Glomerular endothelial cell (primary cell): ENCODE measurements at places on chromosomes 16 and 17.

GRCh38 chr17:10166176-10166935 lies 32.0 kb downstream of the GAS7 start:
- DNase-seq = no peak

GRCh38 chr16:31390504-31391041 lies 2.6 kb upstream of the ITGAD start:
- no peak for DNase-seq

GRCh38 chr17:27244491-27245223 lies 49.3 kb upstream of the WSB1 start:
- no peak for DNase-seq

DNA sequence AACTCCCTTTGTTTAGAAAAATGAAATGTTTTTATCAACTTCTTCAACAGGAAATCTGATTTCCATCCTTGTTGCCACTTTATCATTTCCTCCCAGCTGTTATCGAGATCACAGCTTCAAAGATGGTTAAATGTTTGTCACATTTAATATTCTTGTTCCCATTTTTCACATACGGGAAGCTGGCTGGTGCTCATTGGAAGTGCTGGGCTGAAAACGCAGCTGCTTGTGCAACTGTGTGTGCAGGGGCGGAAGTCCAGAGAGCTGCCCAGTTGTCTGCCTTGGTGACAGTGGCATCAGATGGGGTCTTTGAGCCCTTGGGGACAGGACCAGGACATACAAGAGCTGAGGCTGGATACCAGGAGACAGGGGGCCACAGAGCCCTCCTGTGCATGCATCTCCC lies 549.2 kb upstream of the CDH11 start:
- no peak for DNase-seq

DNA sequence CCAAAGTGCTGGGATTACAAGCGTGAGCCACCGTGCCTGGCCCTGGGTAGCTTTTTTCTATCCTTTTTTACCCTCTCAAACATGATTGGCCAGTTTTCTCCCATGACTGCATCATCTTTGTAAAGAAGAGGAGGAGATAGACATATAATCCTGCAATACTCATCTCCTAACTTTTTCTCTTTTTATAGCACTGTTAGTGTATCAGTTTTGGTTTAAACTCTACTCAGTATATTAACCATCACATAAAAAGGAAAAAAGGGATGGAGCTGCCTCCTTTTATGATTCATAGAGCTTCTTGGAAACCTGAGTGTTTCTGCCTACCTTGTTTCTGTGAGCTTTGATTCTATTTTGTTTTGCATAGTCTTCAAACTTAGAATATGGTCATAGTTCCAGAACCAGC lies 12.0 kb upstream of the TMEM106A start:
- no peak for DNase-seq

GRCh38 chr17:5745111-5745813 lies 161.0 kb upstream of the NLRP1 start:
- DNase-seq = no peak

DNA sequence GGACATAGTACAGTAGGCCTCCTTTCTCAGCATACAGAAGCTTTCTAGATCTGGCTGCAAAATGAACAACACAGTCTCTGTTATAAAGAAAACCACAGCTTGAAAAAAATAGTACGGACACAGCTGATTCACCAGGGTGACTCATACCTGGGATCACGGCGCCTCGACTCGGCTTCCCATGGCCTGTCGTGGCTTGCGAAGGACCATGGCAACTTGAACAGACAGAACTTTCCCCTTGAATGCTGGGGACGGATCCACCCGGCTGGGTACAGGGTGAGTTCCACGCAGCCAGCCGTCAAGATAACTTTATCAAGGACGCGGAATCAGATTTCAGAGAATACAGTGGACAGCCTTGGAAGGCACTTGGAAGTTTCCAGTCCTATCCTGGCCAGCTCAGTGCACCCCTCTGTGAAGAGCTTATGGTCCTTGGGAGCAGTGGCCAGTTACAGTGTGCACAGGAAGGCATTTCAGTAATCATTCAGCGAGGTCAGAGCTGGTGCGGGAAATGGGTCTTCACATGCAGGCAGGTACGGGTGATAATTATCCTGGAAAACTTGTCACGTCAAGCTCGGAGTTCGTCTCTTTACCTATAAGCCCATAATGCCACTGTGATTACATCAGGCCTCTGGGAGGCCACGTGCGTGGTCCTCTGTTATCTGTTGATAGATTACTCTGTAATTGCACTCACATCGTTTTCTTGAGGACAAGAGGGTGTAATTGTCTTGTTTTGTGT lies 57.9 kb upstream of the MAF start:
- DNase-seq = no peak

DNA sequence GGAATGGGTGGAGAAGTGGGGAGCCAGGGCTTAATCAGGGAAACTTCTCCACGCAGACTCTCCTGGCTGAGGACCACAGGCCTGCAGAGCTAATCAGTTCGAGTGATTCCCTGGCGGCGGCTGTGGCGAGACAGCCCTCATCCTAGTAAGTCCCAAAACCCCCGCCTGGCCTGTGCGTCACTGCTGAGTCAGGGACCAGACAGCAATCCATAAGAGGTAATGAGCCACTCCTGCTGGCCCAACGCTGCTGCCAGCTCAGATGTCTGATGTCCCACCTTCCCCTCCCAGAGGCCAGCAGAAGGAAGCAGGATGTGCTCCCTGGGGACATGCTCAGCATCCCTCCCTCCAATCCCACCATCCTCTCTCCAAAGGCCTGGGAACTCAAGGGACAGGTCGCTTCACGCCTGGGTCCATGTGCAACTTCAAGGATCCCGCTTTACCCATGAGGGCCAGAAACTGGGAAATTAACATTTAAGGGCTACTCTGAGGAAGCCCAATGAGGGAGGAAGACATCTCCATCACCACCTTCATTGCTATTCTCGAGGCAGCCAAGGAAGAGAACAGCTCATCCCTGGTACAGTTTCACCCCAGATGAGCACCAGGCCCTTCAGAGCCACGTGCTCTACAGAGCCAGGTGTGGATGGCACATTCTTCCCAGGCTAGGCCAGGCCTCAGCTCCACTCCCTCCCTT lies 7.9 kb downstream of the ACLY start:
- DNase-seq = no peak

DNA sequence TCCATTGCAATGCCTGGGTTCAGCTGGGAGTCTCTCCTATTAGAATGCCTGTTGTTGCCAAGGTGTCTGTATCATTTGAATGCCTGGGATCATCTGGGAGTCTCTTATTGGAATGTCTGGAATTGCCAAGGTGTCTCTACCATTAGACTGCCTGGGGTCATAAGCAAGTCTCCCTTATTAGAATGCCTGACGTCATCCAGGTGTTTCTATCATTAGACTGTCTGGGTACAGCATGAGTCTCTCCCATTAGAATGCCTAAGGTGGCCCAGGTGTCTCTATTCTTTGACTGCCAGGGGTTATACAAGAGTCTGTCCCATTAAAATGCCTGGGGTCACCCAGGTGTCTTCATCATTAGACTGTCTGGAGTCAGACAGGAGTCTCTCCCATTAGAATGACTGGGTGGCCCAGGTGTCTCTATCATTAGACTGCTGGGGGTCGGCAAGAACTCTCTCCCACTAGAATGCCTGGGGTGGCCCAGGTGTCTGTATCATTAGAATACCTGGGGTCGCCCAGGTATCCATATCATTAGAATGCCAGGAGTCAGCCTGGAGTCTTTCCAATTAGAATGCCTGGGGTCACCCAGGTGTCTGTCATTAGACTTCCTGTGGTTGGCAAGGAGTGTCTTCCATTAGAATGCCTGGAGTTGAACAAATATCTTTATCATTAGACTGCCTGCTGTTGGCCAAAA lies 2274.0 kb downstream of the TP53TG3F start:
- no peak for DNase-seq

- DNase-seq = no peak
Measured at GRCh38 chr16:56632156-56632847, at the start of gene MT1M. MT1M (plus strand) TSS chr16:56632659; CDS start chr16:56632732, 73 bp downstream.

- DNase-seq = no peak
Measured at GRCh38 chr16:57998992-57999365, 1.5 kb downstream of the ZNF319 start.

DNA sequence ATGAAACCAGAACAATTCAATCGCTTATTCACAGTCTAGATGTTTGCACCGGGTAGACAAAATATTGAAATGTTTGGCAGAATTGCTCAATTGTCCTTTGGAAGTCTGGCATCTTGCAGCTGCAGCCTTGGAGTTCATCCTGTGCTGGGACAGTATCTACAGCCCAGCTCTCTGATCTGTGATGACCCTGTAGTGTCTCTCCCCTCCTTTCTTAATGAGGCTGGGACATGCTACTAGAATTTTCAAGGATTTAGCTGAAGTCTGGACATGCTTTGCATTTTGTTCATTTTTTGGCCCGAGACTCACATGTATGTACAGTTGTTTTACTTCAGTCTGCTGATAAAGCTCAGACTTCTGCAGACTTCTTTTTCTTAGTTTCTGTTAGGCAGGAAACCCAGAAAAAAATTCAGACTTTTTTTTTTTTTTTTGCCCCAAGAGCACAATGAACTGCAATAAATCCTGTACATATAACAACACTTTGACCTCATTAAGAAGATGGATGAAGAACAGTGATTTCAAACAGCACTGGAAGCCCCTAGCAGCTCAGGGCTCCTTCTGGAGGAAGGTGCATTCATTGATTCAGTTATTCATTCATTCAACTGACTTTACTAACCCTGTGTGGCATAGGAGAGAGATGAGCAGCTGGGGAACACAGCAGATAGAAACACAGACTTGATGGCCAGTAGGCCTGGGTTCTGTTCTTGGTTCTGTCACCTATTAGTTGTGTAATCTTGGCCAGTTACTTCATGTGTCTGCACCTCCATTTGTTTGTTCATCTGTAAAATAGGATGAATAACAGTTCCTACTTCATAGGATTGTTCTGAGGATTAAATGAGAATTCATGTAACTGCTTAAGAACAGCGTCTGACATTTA lies 210.0 kb downstream of the MAP2K4 start:
- no peak for DNase-seq

DNA sequence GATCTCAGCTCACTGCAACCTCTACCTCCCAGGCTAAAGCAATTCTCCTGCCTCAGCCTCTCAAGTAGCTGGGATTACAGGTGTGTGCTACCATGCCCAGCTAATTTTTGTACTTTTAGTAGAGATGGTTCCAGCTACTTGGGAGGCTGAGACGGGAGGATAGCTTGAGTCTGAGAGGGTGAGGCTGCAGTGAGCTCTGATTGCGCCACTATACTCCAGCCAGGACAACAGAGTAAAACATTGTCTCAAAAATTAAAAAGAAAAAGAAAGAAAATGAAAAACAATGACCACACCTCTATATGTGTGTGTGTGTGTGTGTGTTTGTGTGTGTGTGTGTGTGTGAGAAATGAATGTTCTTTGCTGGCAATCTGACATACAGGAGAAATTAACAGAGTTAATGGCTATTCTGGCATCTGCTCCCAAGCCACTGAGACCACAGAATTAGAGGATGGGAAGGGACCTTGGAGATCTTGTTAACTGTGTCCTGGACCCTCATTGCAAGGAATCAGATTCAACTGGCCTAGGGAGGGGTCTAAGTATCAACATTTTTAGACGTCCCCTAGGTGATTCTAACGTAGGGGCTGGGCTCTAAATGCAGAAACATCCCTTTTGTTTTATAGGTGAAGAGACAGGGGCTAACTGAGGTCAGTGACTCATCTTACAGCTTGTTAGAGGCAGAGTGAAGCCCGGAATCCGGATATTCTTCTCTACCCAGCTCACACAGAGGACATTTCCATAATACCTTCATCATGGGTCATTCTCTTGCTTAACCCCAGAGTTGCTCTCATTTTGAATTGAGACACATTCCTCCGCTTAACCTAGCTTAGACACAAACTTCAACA lies 16.4 kb upstream of the MARCHF10 start:
- no peak for DNase-seq
